ENCODE measurements at places on chromosomes 2 and 18.
A peak's percentile ranks its signal among the peaks of the same experiment; 100 is the strongest.

GRCh38 chr2:188320861-188321260 lies 29.2 kb downstream of the GULP1 start:
- DNase-seq: no peak

DNA sequence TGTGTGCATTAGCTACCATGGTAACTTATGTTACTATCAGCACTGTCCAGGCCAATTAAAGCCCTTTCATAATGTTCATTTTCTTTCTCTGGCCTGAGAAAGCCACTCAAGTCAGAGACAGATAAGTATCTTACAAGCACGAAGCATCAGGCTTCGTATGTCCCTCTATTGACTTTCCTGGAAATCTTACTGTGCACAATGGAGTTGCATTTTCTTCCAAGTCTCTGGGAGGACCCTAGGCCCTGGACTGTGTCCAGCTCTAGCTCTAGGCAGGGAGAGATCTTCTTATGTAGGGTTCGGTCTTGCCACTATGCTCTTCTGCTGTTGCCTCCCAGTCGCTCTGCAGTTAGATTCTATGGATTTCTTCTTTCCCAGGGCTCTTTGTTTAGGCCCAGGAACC lies 40.0 kb upstream of the ITGA6 start:
- no peak for DNase-seq

DNA sequence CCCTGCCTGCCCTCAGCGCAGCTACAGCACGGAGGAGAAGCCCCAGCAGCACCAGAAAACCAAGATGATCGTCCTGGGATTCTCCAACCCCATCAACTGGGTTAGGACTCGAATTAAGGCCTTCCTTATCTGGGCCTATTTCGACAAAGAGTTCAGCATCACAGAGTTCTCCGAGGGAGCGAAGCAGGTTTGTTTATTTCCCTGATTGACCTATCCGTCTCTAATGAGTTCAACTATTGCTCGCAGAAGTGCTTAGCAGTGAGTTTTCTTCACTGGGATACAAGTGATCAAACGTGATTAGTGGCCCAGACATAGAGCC lies 639 bp downstream of the MAIP1 start:
- no peak for DNase-seq

DNA sequence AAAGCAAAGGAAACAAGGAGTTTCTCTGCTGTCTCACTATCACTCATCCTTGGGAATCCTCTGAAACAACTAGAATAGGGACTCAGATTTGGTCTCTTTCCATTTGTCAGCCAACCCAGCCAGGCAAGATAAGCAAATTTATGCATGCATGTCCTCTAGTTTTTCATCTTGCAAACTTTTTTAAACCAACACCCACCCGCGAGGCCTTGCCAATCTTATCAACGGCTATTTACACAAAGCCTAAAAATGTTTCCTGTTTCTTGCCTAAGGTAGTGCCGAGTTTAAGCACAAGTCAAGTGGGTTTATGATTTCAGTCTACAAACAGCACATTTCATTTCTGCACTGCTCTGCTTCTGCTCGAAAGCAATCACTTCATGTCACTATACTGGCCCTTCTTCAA lies 240.9 kb downstream of the STK39 start:
- no peak for DNase-seq

- no peak for DNase-seq
Measured at GRCh38 chr2:204203704-204204103, 267.1 kb downstream of the ICOS start.

- DNase-seq: no peak
Measured at GRCh38 chr2:234930397-234930796, 21.4 kb upstream of the SH3BP4 start.

DNA sequence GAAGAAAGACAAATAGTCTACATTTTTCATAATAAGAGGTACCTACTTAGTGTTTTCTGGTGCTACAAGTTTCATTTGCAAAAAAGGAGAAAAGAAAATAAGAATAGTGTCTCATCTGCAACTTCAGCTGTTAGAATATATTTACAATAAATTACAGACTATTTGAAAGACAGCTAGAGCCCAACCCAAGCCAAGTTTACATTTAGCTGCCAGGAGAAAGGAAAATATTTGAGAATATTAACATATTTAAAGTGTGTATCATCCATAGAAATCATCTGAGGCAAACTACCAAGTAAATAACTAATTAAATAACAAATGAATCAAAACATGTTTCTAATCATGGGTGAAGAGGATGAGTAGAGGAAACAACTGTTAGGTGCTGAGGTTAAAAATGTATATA lies 209.2 kb upstream of the ZSWIM2 start:
- no peak for DNase-seq

- DNase-seq: no peak
Measured at GRCh38 chr2:26770986-26771586, 7.0 kb downstream of the SLC35F6 start.

GRCh38 chr18:59605633-59606192 lies 91.5 kb downstream of the CCBE1 start:
- no peak for DNase-seq

- no peak for DNase-seq
Measured at GRCh38 chr2:60296219-60296955, 257.1 kb downstream of the BCL11A start.

- no peak for DNase-seq
Measured at GRCh38 chr18:9705183-9705829, 2.8 kb upstream of the RAB31 start.

DNA sequence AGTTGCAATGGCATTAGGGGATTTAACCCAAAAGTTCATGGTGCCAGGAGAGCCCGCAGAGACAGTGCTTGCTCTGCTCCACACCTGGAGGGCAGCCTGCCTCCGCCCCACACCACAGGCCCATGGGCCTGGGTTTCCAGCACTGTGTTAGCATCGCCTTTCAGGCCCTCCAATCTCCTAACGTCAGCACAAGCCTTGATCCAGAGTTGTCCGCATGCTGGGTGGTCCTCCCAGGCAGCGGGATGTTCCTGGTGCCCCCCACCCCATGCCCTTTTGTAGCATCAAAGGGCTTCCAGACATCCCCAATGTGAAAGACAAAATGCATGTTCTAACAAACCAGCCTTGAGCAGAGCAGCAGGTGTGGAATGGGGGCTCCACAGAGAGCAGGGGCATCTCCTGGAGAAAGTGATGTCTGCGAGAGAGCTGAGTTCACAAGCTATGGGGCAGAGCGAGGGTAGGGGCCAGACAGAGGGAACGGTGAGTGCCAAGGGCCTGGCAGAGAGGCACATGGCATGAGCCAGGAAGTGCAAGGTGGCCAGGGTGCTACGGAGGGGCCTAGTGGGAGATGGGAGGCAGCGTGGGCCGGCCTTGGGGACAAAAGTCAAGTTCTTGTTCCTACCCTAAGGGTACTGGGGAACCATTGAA lies 119.2 kb downstream of the CYP26B1 start:
- DNase-seq: no peak

- DNase-seq: no peak
Measured at GRCh38 chr2:44188696-44189095, 20.0 kb downstream of the PPM1B start.

GRCh38 chr2:130814931-130815680 lies 21.6 kb upstream of the ARHGEF4 start:
- no peak for DNase-seq

DNA sequence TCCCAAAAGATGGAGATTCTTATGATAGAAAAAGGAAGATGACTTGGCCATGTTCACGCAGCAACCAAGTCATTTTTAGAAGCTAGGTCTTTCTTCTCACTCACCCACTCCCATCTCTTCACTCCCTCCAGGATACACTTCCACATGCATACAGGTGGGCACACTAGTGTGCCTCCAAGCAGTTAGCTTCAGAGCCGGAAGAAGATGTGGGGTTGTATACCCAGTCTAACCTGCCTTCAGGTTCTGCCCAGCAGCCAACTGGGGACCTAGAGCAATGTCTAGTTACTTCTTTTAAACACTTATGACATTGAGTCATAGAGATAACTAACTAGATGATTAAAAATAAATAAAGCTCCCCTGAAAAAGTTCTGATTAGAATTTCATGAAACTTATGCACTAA lies 21.8 kb upstream of the TANK start:
- DNase-seq: no peak

DNA sequence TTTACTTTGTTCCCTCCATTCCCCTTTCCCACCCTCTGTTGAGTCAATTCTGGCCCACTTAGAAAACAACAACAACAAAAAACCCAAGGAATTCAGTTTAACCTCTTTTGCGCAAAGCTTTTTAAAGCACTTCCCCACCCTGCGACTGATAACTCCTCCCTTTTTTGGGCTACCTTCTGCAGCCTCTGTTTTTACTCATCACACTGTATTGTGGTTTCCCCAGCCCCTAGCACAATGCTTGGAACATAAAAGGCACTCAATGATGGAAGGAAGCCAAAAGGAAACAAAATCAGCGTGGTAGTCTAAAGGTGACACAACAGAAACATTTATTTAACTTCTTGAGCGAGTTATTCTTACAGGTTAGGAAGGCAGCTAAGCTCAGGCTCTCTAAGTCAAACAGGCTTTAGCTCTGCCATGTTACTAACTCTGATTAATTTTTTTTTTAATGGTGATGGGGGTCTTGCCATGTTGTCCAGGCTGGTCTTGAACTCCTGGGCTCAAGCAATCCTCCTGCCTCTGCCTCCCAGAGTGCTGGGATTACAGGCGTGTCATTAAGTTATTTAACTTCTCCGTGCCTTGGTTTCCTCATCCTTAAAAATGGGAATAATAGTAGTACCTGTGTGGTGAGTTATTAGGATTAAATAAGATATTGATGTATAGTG lies 1.3 kb downstream of the CEP68 start:
- peak; percentile 17 for DNase-seq

DNA sequence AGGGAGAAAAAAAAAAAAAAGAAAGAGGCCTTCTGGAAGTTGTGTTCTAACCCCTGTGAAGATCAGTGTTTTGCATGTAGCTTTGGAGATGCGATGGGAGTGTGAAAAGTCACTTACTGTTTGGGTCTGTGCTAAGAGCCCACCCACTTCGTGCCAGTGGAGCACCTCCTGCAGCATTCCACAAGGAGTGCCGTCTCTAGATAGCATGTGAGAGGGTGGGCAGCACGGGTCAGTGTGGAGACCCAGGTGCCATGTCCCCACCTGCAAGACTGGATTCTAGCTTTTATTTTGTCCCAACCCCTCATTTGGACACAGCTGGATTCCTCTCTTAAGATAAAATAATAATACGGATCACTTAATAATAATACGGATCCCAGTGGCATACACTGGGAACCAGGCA lies 12.5 kb upstream of the TMEM185B start:
- DNase-seq: no peak

DNA sequence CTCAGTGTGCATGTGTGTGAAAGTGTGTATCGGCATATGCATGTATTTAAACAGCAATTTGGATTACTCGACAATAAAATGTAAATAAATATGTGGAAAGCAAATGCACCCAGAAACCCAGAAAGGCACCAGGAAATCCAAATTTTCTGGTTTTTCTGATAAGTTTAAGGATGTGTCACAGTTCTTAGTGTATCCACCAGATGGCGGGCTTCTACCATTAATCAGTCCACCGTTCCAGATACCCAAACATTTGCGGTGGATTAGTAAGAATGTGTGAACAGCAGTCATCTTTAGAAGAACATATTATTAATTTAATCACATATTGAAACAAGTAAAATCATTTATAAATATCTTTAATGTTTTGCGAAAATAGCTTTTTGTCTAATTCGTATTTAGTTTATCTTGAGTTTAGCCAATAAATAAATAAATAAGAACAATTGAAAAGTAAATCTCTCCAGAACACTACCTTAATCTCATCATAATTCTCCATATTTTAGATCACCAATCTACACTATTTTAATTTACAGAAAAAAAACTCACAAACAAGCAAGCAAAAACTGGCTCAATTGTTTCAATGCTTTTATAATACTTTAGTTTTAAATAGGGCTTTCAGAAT lies 298.9 kb downstream of the DSEL start:
- DNase-seq: peak; percentile 18

GRCh38 chr2:13652531-13653313 lies 936.0 kb downstream of the TRIB2 start:
- DNase-seq: no peak

GRCh38 chr18:74353169-74353775 lies 37.6 kb downstream of the C18orf63 start:
- DNase-seq: no peak

DNA sequence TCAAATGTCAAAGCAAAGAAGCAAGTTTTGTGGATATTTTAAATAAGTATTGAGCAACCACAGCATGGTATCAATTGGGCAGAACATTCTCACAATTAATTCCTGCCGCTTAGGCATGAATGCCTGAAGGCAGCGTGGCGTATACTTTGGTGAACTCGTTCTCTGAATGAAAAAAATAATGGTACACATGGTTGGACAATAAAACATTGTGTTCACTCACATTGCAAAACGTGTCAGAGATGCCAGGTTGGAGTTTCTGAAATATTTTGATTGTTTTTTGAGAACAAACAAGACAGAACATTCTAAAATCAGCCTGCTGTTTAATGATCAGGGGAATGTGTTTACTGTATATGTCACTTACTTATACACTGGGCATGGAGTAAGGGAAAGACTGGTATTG lies 254.2 kb downstream of the CDH2 start:
- no peak for DNase-seq

DNA sequence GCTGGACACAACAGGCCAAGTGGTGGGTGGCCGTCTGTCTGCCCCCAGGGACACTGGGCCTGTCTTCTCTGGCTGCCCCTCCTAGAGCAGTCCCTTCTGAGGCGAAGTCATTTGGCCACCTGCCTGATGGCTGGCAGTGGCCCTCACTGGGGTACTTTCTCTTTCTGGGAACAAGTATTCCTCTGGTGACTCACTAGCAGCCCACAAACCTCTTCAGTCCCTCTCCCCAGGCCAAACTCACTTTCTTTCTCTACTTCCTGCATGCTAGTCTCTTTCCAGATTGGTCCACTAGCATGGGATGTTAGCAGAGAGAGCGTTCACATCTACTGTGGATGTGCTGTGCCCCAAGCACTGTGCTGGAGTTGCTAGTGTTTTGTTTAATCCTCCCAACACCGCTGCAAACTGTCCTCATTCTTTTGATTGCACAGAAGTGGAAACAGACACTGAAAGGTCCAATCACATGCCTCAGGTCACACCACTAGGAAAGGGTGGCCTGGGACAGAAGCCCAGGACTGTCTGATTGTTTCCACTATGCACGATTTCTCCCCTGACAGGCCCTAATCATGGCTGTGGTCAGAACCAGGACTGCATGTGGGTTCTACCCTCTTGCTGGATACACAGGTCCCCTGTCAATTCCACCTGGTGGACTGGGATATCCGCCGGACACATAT lies 5.2 kb downstream of the DYSF start:
- DNase-seq: no peak

DNA sequence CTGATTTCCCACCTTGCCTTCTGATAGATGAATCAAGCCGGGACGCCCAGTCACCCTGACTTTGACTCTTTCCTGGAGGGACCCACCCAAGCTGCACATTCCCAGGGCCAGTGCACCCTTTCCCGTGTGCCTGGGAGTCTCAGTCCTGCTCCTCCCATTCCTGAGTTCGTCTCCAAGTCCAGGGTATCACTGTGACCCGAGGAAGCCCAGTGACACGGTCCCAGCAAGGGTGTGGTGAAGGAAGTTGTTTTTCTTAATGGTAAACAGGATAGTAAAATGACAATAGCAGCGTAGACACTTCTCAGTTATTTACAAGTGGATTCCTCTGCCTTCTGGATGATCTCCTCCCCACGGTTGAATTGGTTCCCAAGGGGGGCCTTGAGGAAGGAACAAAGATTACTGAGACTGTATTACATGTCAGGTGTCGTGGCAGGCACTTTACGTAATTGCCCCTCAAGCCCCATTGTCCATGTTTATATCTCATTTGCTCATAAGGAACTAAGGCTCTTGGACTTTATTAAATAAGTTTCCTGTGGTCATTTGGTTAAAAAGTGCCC lies 123.3 kb downstream of the PRKCE start:
- no peak for DNase-seq

GRCh38 chr2:191844706-191845105 lies 2.2 kb downstream of the CAVIN2 start:
- no peak for DNase-seq
